ENCODE measurements at places on chromosomes 3 and 15. TPM values are rescaled to one million over a fixed set of nuclear protein-coding genes. Genes with fewer than 3 reads are reported as not detected.
A peak's percentile ranks its signal among the peaks of the same experiment; 100 is the strongest.

GRCh38 chr15:43317566-43318184 is 12.7 kb downstream of the LCMT2 start:
- peak; percentile 31 for DNase-seq

- no peak for DNase-seq
Measured at GRCh38 chr3:78812166-78812565, 955.6 kb downstream of the ROBO1 start.

DNA sequence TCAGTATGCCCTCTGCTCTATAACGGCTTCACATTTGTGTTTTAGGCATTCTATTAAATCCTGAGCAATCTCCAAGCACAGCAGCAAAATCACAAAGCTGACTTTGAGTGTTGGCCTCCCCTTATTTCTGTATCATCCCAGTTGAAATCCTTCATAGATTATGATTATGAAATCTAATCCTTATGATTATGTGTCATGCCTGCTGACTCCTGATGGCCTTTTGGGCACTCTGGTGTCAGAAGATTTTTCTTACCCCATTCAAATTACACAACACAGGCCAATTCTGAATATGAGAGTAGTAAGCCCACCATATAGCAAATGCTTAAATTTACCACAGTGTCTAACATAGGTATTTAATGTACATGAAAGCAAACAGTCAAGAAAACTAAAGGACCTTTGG is 34.3 kb downstream of the CDV3 start:
- no peak for DNase-seq

DNA sequence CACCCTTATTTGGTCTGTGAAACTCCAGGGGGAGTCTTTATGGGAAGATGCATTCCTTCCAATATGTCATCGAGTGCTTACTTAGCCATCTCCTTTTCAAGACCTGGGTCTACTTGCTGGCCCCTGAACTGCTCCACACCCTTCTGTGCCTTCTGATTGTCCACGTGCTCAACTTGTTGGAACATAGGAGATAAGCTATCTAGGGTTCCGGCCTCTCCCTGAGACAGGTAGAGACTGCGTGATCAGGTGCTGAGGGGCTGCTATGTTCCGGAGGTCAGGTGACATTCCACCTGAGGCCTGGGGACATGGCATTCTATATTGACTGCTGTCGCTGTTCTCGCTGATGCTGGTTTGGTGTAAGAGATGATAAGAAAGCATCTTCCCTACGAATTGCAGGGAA is 65.6 kb downstream of the ATP1B3 start:
- no peak for DNase-seq

GRCh38 chr3:188905547-188905946 is 266.2 kb upstream of the TPRG1 start:
- DNase-seq = no peak

- peak; percentile 31 for DNase-seq
Measured at GRCh38 chr3:65963787-65964677, 74.7 kb downstream of the MAGI1 start.

GRCh38 chr15:27561816-27562215 is 537.3 kb downstream of the OCA2 start:
- no peak for DNase-seq

DNA sequence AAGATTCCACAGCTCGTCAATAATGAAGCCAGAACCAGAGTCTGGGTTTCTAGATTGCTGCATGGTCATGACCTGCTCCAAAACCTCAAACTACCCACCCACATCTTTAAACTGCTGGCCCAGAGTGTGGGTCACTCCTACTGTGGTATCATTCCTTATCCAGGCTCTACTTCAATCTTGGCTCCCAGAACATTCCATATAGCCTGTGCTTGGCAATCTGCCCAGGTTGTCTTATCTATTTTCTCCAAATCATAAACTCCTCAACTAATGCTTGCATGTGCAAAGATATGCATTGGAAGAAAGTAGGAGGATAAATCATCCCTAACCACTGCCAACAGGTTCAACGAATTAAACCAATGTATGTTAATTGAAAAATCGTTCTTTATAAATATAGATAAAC is 169.7 kb downstream of the ANXA2 start:
- no peak for DNase-seq

DNA sequence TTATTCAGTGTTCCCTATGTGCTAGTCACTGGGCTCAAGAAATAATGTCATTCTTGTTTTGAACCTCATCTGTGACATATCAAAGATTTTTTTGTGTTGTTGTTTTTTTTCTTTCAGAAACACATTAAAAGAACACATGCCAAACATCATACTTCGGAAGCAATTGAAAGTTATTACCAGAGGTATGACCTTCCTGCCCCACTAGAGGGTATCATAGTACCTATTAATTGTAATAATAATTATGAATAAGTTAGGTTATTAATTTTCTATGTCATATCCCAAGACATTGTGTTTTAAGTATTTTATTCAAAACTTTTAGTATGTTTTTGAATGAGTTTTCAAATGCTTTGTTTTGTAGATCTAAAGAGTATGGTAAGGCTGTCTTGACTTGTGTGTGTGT is 65.7 kb downstream of the CDIN1 start:
- DNase-seq = no peak

DNA sequence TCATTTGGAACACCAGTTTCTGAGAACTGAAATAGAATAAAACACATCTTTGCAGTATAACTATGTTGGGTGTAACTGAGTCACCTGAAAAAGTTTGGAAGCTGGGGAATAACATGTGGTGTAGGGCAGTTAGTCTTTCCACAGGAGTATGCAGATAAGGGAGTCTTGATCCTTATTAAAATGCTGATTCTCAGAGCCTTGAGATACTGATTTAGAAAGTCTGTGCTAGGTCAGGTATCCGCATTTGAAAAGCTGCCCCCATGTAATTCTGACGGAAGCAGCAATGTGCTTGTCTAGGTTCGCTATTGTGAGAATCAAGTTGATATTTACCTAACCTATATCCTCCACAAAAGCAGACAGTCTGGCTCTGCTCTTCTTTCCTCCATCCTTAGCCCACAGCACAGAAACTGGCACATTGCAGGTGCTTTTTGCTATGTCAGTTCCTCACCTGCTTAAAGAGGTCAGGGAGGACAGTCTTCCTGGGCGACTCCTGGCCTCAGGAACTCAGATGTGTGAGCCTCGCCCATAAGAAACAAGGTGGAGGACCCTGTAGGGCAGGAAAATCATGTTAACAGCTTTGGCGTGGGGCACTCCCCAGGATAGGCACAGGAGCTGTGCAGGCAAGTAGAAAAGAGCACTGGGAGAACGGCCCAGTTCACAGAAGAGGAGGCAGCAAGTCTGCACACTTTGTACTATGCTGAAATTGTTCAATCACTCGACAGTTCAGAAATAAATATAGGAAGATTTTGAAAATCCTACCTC is 27.6 kb upstream of the SRPRB start:
- no peak for DNase-seq

GRCh38 chr3:4809922-4810321 is 169.3 kb upstream of the BHLHE40 start:
- no peak for DNase-seq

DNA sequence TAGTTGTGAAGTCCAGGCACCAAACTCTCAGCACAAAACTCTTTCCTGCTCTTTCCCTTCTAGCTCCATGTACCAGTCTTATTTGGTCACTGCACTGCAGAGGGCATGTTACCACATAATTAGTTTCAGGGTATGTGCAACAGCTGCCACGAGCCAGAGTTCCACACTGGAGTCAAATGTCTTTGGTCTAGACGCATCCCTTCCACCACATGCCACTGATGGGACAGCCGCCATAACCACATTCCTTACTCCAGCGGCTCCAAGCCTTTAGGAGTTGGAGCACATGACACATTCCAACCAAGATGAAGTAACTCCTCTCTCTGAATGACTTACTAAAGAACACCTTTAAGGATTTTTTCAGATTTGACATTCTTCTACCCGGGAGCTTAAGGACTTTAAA is 153.4 kb downstream of the ERC2 start:
- DNase-seq = peak; percentile 37

DNA sequence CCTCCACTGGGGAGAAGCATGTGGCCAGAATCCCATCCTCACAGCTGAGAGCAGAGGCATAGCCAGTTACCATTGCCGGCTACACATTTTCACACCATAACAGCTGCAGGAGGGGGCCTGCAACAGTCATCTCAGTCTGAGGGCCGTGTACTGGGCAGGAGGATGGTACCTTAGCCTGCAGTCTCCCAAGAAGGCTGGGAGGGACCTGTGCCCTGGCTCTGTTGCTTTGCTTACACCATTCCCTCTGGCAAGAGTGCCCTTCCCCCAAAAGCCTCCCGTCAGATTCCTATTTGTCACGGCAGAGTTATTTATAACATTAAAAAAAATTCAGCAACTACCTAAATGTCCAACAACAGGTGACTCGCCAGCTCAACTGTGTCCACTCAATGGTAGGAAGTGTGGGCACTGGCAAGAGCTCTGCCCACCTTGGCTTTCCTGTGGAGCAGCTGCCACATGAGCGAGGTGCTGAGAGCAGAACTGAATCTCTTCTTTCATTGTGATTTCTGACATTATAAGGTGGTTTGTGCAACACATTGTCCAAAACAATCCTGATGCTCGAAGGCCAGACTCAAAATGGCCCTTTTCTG is 4.4 kb downstream of the CAMKV start:
- DNase-seq = no peak

Gene LRRC31
- not detected for total RNA-seq

Gene STX19
- total RNA-seq = 5.5 TPM

Gene ITIH1
- not detected for total RNA-seq

Gene CYP1A2
- total RNA-seq = not detected

Gene ADCY5
- total RNA-seq = not detected

Gene MINAR1
- total RNA-seq = 0.22 TPM
